ENCODE measurements at places on chromosomes 7 and 10.

DNA sequence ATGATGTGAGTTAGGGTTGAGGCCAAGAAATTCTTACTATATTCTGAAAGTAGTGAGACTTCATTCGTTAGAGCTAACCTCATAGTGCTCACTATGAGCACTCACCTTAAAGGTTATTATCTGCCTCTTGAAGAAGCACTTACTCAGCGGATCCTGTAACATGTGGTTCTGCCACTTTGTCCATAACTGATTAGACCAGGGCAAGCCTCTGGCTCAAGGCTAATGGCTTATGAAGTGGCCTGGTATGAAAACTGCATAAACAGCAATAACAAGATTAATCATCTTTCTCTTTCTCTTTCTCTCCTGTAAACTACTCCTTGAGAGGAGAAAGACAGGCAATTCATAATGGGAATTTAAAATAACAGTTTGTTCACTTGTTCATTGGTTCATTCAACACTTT is 82.8 kb downstream of the MAPK8 start:
- DNase-seq: no peak

- DNase-seq: no peak
Measured at GRCh38 chr10:126732308-126732707, 61.8 kb upstream of the C10orf90 start.

DNA sequence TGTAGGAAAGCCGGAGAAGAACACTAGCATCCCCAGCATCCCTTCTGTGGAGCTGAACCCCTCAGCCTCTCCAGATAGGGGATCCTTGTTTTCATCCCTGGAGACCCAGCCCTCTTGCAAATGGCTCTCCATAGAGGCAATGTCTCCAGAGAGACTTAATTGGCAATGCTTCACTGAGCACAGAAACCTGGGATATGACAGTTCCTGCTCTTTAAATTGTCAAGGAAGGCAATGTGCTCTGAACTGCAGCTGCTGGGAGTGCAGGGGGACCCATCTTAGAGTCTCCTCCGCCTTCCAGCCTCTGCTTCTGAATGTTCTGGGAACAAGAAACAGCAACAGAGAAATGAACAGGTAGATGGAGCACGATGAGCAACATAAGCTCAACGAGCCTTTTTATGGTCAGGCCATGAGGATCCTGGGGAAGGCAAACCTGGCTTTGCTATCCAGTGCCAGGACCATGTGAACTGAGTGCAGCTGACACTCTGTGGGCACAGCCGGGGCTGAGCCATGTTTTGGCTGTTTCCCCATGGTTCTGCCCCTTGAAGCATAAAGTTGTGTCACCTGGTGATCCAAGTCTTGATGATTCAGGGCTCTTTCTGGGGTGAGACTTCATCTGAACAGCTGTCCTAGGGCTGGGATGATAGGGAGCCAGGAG is 481.0 kb downstream of the PLXNA4 start:
- peak; percentile 7 for DNase-seq

GRCh38 chr10:118629211-118629610 is 33.8 kb upstream of the PRLHR start:
- no peak for DNase-seq

GRCh38 chr10:103841519-103841918 is 13.9 kb downstream of the SH3PXD2A start:
- DNase-seq: no peak

DNA sequence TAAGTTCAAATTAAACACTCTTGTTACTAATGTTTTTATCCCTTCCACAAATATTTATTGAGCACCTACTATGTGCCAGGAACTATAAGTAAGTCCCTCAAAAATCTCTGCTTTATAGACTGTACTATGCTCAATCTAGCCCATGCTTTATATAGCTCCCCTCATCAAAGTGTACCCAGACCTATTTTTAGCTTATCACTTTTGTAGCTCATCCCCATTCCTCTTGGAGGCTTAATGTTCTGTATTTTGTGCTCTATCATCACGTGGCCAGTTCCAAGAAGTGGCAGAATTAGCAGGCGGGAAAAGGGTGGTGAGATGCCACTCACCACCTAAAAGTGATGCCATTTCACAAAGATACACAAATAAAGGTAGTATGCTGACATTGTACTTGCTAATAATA is 138.1 kb upstream of the BET1 start:
- DNase-seq: no peak

GRCh38 chr10:1663226-1663625 is 74.1 kb downstream of the ADARB2 start:
- DNase-seq: no peak

- no peak for DNase-seq
Measured at GRCh38 chr10:34348917-34349485, 466.1 kb downstream of the PARD3 start.
